ENCODE measurements at places on chromosomes 3 and 15.

DNA sequence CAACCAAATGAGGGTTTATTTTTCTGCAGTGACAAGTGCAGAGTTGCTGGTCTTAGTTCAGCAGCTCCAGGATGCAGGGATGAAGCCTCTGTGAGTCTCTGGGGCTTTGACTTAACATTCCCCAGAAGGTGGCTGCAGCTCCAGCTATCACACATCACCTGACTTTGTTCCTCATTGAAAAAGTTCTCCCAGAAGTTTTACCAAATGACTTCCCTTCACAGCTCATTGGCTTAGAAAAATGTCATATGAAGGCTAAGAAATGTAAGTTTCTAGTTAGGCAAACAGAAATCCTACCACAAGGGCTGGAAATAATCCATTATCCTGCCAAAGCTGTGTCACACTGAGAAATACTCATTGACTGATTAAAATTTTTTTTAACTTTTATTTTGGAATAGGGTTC, 184.9 kb downstream of the MINAR1 start:
- H3K4me3 ChIP-seq = no peak overlapping the region
- H3K36me3 ChIP-seq = no peaks in the 10 kb centered on the region
- no peak overlapping the region for H3K27ac ChIP-seq
- peaks cover 11% of the 10 kb centered on the region for H3K27me3 ChIP-seq
- DNase-seq = no peak

- no peak for DNase-seq
- H3K4me1 ChIP-seq = peaks cover 7% of the 10 kb centered on the region
- H3K4me3 ChIP-seq = peak overlapping the region; percentile 85
- H3K36me3 ChIP-seq = no peaks in the 10 kb centered on the region
- no peaks in the 10 kb centered on the region for H3K27me3 ChIP-seq
Observed at GRCh38 chr15:52566889-52567288, 1.9 kb downstream of the ARPP19 start.

GRCh38 chr3:23240171-23240785, 37.2 kb downstream of the UBE2E2 start:
- H3K27me3 ChIP-seq = no peaks in the 10 kb centered on the region
- H3K36me3 ChIP-seq = no peaks in the 10 kb centered on the region
- no peaks in the 10 kb centered on the region for H3K4me1 ChIP-seq
- no peak overlapping the region for H3K4me3 ChIP-seq

- no peaks in the 10 kb centered on the region for H3K27me3 ChIP-seq
- no peak for DNase-seq
- H3K27ac ChIP-seq = no peak overlapping the region
- H3K4me3 ChIP-seq = no peak overlapping the region
Observed at GRCh38 chr3:7242303-7242635, 381.4 kb downstream of the GRM7 start.

DNA sequence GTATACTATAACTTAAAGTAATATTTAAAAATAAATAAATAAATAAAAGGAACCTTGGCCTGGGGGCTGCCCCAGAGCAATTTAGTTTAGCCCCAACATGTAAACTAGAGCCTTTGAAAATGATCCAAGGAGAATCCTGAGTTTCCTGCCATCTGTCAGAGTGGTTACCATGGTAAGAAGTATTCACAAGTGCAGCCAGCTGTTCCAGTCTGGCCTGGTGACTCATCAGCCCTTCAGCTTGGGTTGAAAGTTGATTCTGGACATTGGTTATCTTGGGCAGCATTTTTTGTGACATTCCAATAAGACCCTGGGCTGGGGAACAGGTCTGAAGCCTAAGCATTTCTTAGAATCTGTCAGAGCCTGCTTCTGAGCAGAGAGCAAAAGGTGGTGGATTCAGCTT, 72.7 kb upstream of the LRTM1 start:
- no peak for DNase-seq
- H3K27ac ChIP-seq = no peak overlapping the region
- no peaks in the 10 kb centered on the region for H3K36me3 ChIP-seq
- H3K27me3 ChIP-seq = no peaks in the 10 kb centered on the region
- no peak overlapping the region for H3K4me3 ChIP-seq
- no peaks in the 10 kb centered on the region for H3K4me1 ChIP-seq

DNA sequence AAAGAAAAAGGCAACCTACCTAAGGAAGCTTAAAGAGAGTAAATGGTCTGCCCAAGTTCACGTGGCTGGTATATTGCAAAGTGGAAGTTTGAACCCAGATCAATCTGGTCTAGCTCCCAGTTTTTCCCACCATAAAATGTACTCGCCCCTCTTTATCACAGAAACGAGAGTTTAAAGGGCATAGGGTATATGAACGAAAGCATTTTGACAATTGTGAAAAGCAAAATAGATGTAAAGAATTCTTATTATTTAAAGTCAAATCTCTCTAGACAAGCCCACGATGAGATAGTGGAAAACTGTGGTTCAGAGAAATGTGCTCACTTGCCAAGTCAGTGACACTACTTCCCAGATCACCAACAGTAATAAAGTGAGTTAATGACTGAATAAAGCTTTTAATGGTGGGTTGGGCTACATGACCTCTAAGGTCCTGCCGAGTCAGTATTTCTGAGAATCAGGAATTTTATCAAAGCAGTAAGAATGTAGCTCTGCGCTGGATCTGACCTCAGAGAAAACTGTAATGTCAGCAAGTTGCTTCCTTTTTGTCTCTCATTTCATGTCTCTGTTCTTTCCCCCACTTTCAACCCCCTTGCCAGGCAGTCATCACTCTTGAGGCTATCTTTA, 23.3 kb upstream of the NEO1 start:
- H3K27me3 ChIP-seq = no peaks in the 10 kb centered on the region
- H3K36me3 ChIP-seq = no peaks in the 10 kb centered on the region
- H3K27ac ChIP-seq = no peak overlapping the region
- no peak for DNase-seq

DNA sequence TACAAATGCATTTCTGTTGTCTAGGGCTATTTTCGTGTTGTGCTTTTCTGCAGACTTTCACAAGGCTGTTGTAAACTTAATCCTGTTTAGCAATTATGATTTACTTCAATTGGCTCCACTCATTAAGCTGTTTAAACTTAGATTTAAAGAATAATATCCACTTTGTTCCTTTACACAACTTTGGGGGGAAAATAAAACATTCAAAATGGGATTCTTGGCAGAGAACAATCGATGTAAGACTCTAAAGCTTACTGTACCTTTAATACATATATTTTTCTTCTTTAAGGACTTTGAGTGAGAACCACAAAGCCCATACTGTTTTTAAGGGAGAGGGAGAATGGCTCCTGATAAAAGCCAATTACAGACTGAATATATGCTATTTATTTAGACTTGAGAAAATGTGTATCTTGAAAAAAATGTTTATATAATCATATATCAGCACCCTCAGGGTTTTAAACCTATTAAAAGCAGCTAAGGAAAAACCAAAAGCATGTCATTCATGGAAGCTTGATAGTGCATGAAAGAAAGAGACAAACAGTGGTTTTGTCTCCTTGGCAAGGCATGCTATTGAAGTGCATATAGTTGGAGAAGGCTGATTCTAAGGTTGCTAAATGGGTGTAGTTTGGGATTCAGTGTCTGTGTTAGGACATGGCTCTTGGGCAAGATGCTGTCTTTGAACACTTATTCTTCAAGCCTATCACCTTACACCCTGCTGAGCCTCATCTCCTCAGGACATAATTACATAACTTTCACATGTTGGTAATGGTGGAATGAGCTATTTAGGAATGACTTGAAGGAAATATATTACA, 293.4 kb upstream of the TBC1D5 start:
- H3K36me3 ChIP-seq = no peaks in the 10 kb centered on the region
- H3K27ac ChIP-seq = no peak overlapping the region
- no peaks in the 10 kb centered on the region for H3K4me1 ChIP-seq
- H3K4me3 ChIP-seq = no peak overlapping the region
- no peak for DNase-seq

- H3K36me3 ChIP-seq = no peaks in the 10 kb centered on the region
- H3K27me3 ChIP-seq = no peaks in the 10 kb centered on the region
- H3K27ac ChIP-seq = peak overlapping the region; percentile 89
- H3K4me3 ChIP-seq = no peak overlapping the region
Observed at GRCh38 chr15:90060797-90061196, 41.5 kb downstream of the IDH2 start.

DNA sequence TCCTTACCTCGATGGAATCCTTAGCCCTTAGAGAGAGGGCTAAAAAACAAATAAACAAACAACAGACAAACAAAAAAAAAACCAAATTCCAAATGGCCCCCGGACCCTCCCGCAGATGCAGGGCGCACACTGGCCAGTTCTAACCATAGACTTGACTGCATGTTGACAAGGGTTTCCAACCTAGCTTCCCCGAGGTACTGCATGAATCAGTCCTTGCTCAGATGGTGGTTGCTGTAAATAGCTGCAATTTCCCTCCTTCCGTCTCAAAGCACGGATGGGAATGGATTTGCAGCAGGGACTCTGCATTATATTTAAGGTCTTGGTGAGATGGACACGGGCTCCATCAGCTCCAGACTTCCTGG, 162.8 kb downstream of the CD47 start:
- no peak overlapping the region for H3K27ac ChIP-seq
- H3K4me3 ChIP-seq = peak overlapping the region; percentile 62
- no peaks in the 10 kb centered on the region for H3K4me1 ChIP-seq
- no peaks in the 10 kb centered on the region for H3K36me3 ChIP-seq

DNA sequence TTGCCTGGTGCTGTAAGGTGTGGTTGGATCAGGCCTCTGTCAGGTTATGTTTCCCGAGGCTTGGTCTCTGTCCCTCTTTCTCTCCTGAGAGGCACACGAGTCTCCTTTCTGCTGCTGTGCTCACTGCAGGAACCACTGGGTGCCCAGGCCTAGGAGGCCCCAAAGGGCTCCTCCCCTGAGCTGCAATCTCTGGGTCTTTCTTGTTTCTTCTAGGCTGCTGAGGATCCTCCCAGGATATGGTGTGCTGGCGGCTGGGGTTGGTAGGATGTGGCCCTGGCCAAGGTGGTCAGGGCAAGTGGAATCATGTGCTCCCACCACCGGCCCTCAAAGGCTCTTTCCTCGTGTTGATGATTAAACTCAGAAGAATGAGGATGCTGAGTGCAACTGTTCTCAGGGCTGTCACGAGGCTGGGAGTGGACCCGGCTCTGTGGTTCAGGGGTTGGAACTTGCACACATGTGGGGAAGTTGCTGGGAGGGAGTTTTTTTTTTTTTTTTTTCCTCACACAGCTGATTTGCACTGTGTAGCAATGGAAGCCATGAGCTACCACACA, 43.6 kb upstream of the CTSH start:
- no peaks in the 10 kb centered on the region for H3K36me3 ChIP-seq
- no peak overlapping the region for H3K4me3 ChIP-seq
- DNase-seq = no peak
- no peaks in the 10 kb centered on the region for H3K4me1 ChIP-seq
- H3K27ac ChIP-seq = peak overlapping the region; percentile 92
- no peaks in the 10 kb centered on the region for H3K27me3 ChIP-seq

DNA sequence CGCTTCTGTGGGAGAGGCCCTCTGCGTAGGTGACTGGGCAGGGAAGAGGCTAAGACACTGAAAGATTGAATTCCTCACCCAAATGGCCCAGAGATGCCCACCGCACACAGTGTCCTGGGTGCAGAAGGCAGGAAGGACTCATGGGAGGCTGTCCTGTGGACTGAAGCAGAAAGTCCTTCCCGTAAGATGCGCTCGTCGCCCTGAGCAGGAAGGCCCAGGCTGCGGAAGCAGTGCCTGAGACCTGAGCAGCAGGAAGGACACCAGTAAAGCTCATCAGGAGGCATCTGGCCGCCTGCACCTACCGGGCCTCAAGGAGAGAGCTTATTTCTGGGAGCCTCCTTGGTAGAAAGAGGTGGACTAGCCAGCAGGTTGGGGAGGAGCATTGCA, 3.3 kb downstream of the PAK6 start:
- H3K4me3 ChIP-seq = no peak overlapping the region
- H3K27ac ChIP-seq = no peak overlapping the region
- H3K36me3 ChIP-seq = no peaks in the 10 kb centered on the region

GRCh38 chr15:38128341-38128781, 124.3 kb upstream of the SPRED1 start:
- H3K36me3 ChIP-seq = no peaks in the 10 kb centered on the region
- no peak for DNase-seq
- no peak overlapping the region for H3K4me3 ChIP-seq
- H3K27me3 ChIP-seq = no peaks in the 10 kb centered on the region
- peak overlapping the region; percentile 34 for H3K27ac ChIP-seq
- no peaks in the 10 kb centered on the region for H3K4me1 ChIP-seq

DNA sequence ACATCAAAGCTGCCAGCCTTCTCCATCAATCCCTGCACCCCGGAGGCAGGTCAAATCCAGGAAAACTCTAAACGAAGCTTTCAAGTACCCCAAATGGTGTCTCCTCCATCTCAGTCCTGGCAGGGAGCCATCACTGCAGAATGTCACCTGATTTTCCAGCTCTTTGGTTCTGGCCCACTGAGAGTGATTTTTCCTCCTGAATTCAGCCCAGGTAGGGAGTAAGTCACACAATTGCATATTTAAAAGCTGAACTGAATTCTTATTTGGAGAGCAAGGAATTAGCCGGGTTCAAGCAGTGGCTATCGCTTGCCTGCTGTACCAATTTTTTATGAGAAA, 5.3 kb downstream of the RFTN1 start:
- H3K4me3 ChIP-seq = no peak overlapping the region
- H3K36me3 ChIP-seq = no peaks in the 10 kb centered on the region
- no peak for DNase-seq
- H3K27me3 ChIP-seq = no peaks in the 10 kb centered on the region
- no peaks in the 10 kb centered on the region for H3K4me1 ChIP-seq
- H3K27ac ChIP-seq = no peak overlapping the region

DNA sequence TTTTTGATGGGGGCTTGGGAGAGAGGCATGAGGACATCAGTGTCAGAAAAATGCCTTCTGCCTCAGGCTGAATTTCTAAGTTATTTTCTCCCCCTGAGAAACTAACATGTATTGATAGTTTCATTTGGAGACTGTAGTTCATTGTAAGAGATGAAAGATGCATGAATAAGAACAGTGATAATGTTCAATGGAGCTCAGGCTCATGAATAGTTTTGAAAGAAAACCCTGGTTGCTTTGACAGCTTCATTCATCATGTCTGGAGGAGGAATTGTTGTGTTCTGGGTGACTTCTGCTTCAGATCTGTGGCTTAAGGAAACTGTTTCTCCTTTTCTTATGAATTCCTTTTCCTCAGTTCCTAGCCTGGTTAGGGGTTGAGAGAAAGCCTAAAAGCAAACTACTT, 204.0 kb upstream of the LRRC3B start:
- H3K4me1 ChIP-seq = no peaks in the 10 kb centered on the region
- no peaks in the 10 kb centered on the region for H3K27me3 ChIP-seq
- DNase-seq = no peak

- DNase-seq = no peak
- no peaks in the 10 kb centered on the region for H3K27me3 ChIP-seq
Observed at GRCh38 chr3:25781758-25782594, 1.3 kb downstream of the NGLY1 start.
